T-helper 1 cell (primary cell): ENCODE measurements at places on chromosomes 6 and 20.

DNA sequence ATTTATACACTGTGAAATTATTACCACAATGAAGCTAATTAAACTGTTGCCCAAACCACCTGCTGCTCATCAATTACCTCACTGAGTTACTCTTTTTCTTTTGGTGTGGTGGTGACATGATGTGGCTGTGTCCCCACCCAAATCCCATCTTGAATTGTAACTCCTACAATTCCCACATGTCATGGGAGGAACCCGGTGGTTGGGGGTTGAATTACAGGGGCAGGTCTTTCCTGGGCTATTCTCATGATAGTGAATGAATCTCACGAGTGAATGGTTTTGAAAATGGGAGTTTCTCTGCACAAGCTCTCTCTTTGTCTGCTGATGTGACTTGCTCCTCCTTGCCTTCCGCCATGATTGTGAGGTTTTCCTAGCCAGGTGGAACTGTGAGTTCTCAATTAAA is 145.0 kb downstream of the LRRC1 start:
- no peak for DNase-seq

DNA sequence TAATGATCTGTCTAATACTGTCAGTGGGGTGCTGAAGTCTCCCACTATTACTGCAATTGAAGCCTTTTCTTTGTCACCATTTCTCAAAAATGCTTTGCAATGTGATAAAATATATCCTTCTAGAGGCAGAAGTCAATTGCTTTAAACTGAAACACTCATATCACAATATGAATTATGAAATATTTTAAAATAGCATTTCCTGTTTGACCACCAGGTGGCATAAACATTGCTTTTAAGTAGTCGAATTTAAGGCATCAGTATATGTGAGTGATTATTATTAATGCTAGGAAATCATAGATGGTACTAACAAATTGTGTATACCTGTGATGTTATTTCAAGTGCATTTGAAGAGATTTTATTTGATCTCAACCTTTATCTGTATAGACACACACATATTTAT is 87.5 kb downstream of the MEI4 start:
- DNase-seq: no peak

DNA sequence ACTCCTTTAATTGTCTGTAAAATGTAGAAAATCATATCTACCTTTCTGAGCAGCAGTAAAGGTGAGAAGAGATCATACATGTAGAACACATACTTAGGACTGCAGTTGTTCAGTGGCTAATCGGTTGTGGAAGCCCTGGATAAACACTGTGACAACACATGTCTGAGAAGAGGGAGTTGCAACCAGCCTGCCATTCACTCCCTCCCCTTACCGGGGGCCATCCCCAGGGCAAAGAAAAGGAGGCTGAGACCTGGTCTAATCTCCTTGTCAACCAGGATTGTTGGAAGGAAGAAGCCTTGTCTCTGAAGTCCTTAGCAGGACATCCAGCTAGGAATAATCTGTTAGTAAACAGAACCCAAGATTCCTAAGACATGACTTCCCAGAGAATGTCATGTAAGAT is 462.5 kb upstream of the AGPAT4 start:
- DNase-seq: no peak

DNA sequence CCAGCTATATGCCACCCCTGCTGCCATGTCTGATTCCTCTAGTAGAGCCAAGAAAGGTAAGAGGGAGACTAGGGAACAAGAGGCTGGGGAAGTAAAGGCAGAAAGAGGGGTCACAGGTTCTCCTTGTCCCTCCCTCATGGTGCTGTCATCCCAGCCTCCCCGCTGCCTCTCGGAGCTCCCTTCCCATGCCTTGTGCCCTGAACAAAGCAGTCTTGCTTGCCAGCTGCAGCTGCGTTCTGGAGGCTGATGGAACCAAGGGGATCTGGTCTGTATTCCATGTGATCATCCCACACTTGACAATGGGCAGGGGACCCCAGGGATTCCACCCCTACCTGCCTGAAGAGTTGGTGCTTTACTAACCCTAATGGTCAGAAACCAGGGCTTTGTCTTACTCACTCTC is 61.4 kb downstream of the DAAM2 start:
- no peak for DNase-seq

DNA sequence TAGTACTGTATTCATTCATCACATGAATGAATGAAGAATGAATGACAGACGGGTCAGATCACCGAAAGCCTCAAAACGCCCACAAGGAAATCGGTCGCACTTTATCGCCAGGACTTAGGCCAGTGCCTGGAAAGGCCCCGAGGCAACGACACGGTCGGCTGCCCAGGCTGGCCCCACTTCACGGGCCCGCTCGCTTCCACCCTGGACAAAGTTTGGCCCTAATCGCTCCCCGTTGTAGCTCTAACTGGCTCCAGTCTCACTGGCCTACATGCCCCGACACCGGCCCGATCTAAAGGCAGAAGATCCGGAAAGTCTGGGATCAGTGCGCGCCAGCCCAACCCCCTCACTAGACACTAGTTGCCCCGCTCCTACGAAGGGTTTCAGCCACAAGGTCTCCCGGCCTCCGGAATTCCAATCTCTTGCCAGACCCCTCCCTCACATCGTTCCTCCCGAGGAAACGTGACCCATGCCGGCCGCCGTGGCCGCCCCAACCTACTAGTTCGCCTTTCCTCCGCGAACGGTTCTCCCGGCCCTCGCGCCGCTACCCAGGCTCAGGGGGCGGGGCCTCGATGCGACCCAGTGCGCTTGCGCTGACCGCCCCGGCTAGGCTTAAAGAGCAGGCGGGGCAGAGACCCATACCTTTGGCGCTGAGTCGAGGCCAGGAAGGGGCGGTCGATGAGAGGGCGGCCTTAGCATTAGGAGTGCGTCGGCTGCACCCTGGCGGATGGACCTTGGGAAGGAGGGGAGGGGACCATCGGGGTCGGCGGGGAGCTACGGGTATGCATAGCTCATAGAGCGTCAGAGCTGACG is at the start of the genes GSS and MYH7B:
GSS (minus strand) TSS at position 576 of the 810 bp plus-strand sequence. CDS start 3,954 bp downstream, outside the sequence.
MYH7B (plus strand) TSS at position 638 of the 810 bp plus-strand sequence. CDS start 22,138 bp downstream, outside the sequence.
- peak; percentile 97 for DNase-seq

DNA sequence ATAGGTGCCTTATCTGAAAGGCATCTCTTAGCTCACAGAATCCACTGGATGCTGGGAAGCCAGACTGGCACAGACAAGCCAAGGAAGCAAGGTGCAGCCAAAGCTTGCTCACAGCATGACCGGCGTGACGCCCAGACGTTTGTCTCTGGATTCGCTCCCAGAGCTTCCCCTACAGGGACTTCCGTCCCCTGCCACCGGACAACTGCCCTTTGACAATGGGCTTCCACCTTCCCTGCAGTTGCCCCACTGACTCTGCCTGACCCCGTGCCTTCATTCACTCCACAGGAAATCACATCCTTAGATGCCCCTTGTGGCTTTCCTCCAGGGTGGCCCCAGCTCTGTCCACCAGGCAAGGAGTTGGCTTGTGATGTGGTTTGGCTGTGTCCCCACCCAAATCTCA is 94.8 kb upstream of the CDH4 start:
- DNase-seq: no peak

- DNase-seq: no peak
Measured at GRCh38 chr6:132412656-132413498, 11.6 kb upstream of the MOXD1 start.

GRCh38 chr20:20463933-20464374 is 96.0 kb downstream of the INSM1 start:
- no peak for DNase-seq

- no peak for DNase-seq
Measured at GRCh38 chr20:48912065-48912464, 9.4 kb upstream of the ARFGEF2 start.
